ENCODE measurements at places on chromosomes 1 and 21. TPM values are rescaled to one million over a fixed set of nuclear protein-coding genes. Genes with fewer than 3 reads are reported as not detected.

TFF3 gene
- not detected for total RNA-seq

- no peak for DNase-seq
Measured at GRCh38 chr1:165539908-165540307, 3.9 kb upstream of the LRRC52 start.

GRCh38 chr21:30216041-30216723 lies at the start of gene CLDN8:
CLDN8 (minus strand) TSS chr21:30216097; CDS start chr21:30215925, 172 bp downstream.
- DNase-seq = no peak

DNA sequence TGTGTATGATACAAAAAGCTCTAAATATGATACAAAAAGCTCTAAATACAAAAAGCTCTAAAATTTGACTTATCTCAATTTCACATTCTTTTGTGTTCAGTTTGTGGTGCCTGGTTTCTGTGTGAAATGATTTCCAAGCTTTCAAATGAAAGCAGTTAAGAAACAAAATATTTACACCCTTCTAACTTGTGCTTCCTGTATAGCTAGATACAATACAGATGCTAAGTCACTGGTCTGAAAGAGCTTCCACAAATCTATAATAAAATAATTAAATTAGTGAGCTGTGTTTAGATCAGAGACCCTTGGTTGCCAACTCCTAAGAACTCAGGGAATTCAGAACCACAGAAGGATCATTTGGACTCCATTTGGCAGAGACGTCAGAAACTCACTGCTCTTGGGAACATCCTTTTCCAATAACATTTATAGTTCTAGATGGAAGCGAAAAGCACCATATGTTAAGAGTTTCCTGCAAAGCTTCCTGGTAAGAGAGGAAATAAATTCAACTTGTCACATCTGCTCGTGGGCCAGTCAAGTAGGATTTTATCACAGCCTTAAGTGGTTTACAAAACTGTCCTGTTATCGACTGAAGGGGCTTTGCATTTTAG lies 1079.1 kb downstream of the ADGRL2 start:
- no peak for DNase-seq

NEGR1 gene
- total RNA-seq = not detected

SRRM1 gene
- total RNA-seq = 226 TPM

GRCh38 chr1:198934901-198935305 lies 296.1 kb downstream of the PTPRC start:
- DNase-seq = peak; percentile 71

- no peak for DNase-seq
Measured at GRCh38 chr1:26913389-26913753, 404 bp downstream of the NR0B2 start.

DNA sequence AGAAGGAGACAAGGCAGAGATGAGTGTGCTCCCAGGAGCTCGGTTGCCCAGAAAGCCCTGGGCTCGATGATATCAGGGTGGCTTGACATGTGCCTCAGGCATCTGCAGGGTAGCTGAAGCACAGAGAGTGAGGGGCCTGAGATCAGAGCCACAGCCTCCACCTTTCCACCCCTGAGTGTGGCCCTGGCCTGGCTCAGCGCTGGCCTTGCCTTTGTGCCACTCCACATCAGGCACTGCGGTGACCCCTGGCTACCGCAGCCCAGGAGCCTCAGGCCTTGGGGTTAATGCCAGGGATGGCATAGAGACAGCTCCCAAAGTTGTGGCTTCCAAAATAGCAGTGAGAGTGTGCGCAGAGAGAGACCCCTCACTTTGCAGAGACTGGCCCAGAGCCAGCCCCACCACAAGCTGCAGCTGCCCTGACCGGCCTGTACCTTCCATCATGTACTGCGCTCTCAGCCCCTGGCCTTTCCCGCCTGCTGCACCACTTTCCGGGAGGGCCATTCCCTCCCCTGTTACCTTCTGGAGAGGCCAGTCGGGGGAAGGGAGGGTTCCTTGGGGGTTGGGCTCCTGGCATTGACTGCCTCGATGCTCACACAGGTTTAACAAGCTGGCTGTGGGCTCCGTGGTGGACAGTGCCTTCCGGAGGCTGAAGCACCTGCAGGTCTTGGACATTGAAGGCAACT lies 19.5 kb downstream of the PODN start:
- DNase-seq = no peak

LCA5L gene
- total RNA-seq = not detected

- DNase-seq = no peak
Measured at GRCh38 chr21:33881689-33882440, 33.7 kb downstream of the ATP5PO start.

C1orf141 gene
- total RNA-seq = not detected

DNA sequence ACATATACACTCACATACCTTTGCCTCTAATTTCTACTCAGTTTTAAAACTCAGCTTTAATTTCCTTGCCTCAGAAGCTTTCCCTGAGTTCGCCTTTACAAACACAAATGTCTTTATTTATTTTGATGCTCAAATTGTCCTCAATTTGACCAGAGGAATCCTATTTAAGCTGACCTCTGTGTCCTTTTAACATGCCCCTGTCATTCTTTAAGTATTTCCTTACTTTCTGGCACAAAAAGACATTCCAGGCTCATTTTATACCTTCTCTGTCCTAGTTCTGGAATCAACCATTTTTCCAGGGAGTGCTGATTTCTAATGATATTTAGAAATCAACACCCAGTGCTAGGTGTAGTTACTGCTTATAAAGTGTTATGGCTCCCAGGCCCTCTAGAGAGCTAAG lies 82.5 kb downstream of the OSBPL9 start:
- no peak for DNase-seq

DNA sequence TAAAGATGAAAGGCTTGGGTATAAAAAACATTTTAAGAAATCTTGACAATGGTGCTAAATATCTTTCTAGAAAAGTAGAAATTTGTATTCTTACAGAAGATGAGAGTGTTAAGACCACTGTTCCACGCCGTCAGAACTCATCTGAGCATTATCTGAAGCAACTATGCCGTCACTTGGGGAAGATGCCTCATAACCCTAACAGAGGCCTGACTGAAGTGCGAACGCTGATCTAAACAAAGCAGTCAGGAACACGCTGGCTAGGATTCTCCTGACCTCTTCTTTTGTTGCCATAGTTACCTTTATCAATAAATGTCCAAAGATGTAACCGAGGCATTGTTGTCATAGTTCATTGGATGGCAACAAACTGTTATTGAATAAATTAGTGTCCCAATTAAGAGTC lies 612.4 kb downstream of the LTN1 start:
- DNase-seq = no peak

RRAGC gene
- 22.3 TPM for total RNA-seq

RUNX3 gene
- total RNA-seq = 72.3 TPM

DNA sequence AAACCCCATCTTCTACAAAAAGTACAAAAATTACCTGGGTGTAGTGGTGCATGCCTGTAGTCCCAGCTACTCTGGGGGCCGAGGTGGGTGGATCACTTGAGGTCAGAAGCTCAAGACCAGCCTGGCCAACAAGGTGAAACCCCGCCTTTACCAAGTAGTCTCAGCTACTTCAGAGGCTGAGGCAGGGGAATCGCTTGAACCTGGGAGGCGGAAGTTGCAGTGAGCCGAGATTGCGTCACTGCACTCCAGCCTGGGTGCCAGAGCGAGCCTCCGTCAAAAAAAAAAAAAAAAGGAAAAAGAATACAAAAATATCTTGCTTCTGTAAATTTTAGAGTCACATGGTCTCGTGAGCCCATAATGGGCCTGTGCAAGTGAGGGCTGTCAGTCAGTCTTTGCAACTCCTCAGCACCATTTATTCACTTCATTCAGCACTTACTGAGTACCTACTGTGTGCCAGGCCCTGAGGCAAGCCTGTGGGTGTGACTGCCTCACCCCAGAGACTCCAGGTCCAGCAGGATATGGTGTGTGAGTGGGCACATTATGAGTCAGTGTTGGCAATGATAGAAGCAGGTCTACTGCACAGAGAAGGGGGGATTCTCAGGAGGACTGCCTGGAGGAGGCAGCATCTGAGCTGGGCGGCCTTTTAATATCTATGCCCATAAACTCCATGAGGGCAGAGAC lies 46.8 kb upstream of the TARDBP start:
- peak; percentile 61 for DNase-seq

GRCh38 chr1:104064399-104064798 lies 314.7 kb downstream of the AMY1C start:
- no peak for DNase-seq

SUSD4 gene
- total RNA-seq = 1.1 TPM

DNA sequence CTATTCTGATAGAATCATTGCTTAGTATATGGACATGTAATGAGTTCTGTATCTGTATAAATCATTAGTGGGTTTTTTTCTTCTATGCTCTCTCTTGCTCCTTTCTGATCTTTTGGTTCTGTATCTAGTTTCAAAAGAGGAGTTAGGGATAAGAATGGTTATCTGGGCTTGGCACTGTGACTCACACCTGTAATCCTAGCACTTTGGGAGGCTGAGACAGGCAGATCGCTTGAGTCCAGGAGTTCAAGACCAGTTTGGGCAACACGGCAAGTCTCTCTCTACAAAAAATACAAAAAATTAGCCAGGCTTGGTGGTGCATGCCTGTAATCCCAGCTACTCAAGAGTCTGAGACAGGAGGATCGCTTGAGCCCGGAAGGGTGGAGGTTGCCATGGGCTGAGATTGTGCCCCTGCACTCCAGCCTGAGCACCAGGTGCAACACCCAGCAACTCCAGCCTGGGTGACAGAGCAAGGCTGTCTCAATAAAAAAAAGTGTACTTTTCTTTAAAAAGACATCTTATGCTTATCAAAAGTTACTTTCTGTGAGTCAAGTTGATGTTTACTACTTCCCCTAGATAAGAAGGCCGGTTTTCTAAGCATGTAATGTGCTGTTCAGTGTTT lies 27.7 kb upstream of the AXDND1 start:
- no peak for DNase-seq

GRCh38 chr1:220787069-220787619 lies 431 bp downstream of the MTARC1 start:
- no peak for DNase-seq

GRCh38 chr1:79914896-79915295 lies 908.4 kb upstream of the ADGRL4 start:
- DNase-seq = no peak

GRCh38 chr1:91122106-91122717 lies 100.4 kb upstream of the ZNF644 start:
- DNase-seq = no peak

B3GALT5 gene
- not detected for total RNA-seq

DNA sequence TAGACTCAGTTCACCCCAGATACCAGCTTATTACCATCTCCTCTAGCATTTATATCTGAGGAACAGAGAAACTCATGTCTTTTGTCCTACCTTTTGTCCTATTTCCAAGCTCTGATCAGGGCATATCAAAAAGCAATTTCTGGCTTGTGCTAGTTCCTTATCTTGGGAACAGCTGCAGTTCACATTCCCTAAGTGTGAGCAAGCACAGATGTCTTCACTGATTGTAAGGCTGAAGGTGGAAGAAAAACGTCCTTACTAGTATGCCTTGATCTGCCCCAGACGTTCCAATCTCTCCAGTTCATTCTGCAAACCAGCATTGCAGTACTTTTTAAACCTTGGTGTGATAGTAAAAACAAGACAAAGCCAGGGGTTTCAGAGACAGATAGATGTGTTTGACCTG lies 139.8 kb downstream of the NCAM2 start:
- DNase-seq = no peak

- DNase-seq = no peak
Measured at GRCh38 chr21:31201144-31201543, 142.9 kb downstream of the TIAM1 start.

DNA sequence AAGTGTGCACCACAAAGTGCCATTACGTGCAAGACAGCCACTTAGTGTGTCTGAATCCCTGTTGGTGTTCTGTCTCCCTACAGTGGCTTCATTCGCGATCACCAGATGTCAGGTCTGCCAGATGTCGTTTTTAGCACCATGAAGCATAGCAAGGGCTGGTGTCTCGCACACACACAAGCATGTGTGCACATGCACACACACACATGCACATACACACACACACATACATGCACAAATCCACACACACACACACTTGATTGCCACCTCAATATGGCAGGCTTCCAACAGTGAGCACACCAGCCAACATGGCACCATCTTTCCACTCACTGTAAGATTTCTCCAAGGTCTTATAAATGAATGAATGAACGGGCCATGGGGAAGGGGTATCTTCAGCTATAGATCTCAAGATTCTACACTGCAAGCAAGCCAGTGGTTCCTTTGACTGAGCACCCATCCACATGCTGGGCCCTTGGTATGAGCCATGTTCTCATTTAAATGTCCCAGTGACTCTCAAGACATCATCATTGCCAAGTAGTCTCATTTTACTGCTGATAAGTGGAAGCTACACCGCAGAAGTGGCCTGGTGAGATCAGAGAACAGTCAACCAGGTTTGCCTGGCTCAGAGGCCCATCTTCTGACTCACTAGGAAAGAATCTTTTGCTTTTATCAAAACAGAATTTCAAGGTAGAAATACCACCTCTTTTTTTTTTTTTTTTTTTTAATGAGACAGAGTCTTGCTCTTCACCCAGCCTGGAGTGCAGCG lies 84.9 kb downstream of the SIM2 start:
- no peak for DNase-seq

KRTAP19-2 gene
- total RNA-seq = not detected

AQP10 gene
- not detected for total RNA-seq

RBM11 gene
- total RNA-seq = 5.9 TPM

GRCh38 chr1:156886583-156887281 lies 6.8 kb upstream of the PEAR1 start:
- no peak for DNase-seq

RNU1-4 gene
- 1,386 TPM for total RNA-seq

DNA sequence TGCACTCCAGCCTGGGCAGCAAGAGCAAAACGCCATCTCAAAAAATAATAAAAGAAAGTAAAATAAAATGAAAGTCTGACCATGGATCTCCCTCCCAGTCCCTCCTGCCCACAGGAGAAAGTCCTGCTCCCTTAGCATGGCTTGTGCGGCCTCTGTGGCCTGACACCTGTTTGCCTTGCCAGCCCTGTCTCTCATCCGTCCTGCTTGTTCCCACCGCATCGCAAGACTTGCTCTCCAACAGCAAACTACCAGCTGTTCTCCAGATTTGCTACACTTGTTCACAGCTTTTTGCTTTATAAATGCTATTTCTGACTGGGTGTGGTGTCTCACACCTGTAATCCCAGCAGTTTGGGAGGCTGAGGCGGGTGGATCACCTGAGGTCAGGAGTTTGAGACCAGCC lies 2.7 kb downstream of the ETV3L start:
- DNase-seq = no peak

DNA sequence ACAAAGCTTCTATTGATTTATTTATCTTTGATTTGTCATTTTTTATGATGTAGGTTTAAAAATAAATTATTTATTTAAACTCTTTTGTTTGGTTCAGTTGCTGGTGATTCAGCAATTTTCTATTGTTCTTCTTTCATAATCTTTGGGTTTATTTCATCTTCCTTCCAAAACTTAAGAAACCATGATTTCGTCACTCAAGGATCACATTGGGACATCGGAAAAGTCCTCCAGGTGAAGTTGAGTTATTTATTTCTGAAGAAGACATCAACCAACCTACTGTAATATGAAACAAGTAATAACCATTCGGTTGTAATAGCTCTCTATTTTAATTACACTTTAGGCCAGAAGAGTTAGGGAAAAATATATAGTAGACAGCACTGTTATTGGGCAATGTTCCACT lies 23.0 kb upstream of the WLS start:
- no peak for DNase-seq

All from activated naive CD4-positive, alpha-beta T cell treated with anti-CD3 and anti-CD28 coated beads for 36 hours (primary cell).